ENCODE measurements at places on chromosomes 1 and 21. TPM values are rescaled to one million over a fixed set of nuclear protein-coding genes. Genes with fewer than 3 reads are reported as not detected.
A peak's percentile ranks its signal among the peaks of the same experiment; 100 is the strongest.

C1orf226 gene
- 6.0 TPM for total RNA-seq

LCE1A gene
- total RNA-seq: not detected

DNA sequence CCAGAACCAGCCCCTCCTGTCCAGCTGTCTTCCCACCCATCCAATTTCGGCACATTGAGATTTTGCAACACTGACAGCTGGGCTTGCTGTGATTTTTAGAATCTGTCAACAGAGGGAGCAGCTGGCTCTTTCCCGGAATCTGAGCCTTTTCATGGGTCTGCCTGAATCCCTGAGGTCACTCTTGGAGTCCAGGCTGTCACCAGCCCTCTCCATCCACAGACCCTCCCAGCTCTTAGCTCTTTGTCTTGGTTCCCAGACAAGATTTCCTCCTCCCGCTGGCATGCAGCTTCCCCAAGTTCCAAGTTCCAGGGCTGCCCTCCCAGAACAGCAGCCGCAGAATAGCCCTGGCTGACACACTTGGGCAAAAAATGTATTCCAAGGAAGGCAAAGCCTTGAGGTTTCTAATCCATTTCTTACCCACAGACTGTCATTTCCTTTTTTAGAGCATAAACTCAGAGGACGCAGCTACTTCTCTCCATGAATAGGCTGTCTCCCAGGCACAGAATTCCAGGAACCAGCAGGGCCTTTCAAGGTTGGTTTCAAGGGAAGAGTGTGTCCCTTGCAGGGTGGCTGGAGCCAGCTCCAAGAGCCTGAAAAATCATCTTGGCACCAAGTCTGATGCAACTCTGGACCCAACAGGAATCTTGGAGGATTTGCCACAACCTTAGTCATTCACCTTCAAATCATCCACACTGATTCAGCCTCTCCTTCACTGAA lies 7.1 kb upstream of the TMEM61 start:
- no peak overlapping the region for H3K27ac ChIP-seq
- peaks cover 8% of the 10 kb centered on the region for H3K4me1 ChIP-seq
- H3K36me3 ChIP-seq: no peaks in the 10 kb centered on the region
- H3K27me3 ChIP-seq: no peaks in the 10 kb centered on the region
- DNase-seq: no peak

DNA sequence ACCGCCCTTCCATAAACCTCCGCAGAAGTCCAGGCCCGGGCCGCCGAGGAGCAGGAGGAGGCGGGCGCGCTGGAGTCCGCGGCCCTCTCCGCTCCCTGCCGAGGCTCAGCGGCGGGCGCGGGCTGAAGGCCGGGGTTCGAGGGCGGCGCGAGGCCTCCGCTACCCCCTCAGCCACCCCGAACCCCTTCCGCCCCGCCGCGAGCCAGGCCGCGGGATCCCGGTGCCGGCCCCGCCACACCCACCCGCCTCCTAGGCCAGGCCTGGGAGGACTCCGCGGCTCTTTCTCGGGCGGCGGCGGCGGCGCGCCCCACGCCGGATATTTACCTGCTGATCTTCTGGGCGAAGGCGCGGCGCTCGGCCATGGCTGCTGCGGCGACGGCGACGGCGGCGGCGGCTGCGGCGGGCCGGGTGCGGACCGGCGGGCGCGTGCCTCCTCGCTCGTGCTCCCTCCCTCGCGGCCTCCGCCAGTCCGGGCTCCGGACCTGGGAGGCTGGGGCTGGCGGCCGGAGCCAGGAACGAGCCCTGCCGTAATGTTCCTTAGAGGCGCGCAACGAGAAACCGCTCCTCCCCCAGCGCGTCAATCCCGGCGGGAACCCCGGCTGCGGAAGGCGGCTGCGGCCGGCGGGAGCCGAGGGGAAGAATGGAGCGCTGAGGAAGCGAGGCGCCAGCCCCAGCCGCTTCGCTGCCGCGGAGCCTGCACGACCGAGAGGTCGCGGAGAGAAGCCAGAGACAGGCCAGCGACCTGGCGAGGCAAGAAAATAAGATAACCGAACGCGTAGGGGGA lies at the start of gene DOCK7:
Gene DOCK7, minus strand, starts transcription at position 484 of the 784 bp plus-strand sequence. Its CDS starts 122 bp downstream, at position 362.
- H3K36me3 ChIP-seq: peaks cover 14% of the 10 kb centered on the region
- peak; percentile 79 for DNase-seq
- peaks cover 23% of the 10 kb centered on the region for H3K4me1 ChIP-seq
- H3K27ac ChIP-seq: peak within 1 kb of the TSS; percentile 72

GRCh38 chr21:38784458-38785266 lies 21.1 kb upstream of the ETS2 start:
- H3K36me3 ChIP-seq: no peaks in the 10 kb centered on the region
- H3K4me1 ChIP-seq: peaks cover 17% of the 10 kb centered on the region
- H3K27ac ChIP-seq: no peak overlapping the region
- H3K27me3 ChIP-seq: no peaks in the 10 kb centered on the region

- H3K4me1 ChIP-seq: peaks cover 17% of the 10 kb centered on the region
- no peak overlapping the region for H3K27ac ChIP-seq
- DNase-seq: no peak
- 0 out of 2 replicates have a peak, but pooled peaks cover 3% of the 10 kb centered on the region for H3K36me3 ChIP-seq
- H3K27me3 ChIP-seq: no peaks in the 10 kb centered on the region
- H3K4me3 ChIP-seq: no peak overlapping the region
Observed at GRCh38 chr1:226268421-226269124, 40.4 kb downstream of the LIN9 start.

DNA sequence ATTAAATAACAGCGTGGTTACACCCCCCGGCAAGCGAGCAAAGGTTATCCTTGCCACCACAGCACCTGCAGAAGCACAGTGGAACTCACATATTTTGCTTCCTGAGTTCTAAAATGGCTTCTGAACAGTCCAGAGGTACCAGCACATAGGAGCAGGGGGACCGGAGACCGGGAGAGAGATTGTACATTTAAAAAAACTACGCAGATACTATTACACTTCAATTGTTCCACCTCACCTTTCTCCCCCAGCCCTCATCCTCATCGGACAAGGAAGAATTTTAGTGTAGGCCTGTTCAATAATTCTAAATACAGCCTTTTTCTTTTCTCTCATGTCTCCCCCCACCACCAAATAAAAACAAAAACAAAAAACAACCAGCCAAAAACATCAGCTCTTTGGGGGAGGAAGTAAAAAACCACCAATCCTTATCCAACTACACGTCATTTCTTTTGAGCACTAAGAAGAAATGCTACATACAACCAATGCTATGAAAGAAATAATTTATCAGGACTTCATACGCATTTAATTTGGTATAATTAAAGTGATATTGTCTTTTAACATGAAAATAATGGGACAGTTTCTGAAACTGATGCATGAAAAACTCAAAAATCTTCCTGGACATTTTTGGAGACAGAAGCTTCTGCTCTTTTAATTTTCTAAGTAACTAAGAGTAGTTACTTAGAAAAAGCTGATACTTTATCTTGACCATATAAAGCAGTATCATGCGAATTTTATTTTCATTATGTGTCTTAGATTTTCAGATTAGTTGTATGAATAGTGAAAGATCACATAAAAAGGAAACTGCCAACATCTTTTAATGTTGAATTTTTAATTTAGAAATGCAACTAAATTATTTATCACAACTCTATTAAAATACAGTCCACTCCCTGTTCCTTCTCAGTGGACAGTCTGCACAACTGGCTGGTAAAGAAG lies 9.1 kb downstream of the CDKN2C start:
- no peak for DNase-seq
- H3K4me3 ChIP-seq: peak overlapping the region; percentile 85
- H3K27me3 ChIP-seq: no peaks in the 10 kb centered on the region
- peak overlapping the region; percentile 99 for H3K27ac ChIP-seq

GRCh38 chr1:84913555-84913892 lies 20.5 kb upstream of the LPAR3 start:
- no peaks in the 10 kb centered on the region for H3K36me3 ChIP-seq
- H3K4me1 ChIP-seq: no peaks in the 10 kb centered on the region
- H3K27me3 ChIP-seq: peaks cover 15% of the 10 kb centered on the region
- H3K4me3 ChIP-seq: no peak overlapping the region

SDE2 gene
- 38.5 TPM for total RNA-seq

DNA sequence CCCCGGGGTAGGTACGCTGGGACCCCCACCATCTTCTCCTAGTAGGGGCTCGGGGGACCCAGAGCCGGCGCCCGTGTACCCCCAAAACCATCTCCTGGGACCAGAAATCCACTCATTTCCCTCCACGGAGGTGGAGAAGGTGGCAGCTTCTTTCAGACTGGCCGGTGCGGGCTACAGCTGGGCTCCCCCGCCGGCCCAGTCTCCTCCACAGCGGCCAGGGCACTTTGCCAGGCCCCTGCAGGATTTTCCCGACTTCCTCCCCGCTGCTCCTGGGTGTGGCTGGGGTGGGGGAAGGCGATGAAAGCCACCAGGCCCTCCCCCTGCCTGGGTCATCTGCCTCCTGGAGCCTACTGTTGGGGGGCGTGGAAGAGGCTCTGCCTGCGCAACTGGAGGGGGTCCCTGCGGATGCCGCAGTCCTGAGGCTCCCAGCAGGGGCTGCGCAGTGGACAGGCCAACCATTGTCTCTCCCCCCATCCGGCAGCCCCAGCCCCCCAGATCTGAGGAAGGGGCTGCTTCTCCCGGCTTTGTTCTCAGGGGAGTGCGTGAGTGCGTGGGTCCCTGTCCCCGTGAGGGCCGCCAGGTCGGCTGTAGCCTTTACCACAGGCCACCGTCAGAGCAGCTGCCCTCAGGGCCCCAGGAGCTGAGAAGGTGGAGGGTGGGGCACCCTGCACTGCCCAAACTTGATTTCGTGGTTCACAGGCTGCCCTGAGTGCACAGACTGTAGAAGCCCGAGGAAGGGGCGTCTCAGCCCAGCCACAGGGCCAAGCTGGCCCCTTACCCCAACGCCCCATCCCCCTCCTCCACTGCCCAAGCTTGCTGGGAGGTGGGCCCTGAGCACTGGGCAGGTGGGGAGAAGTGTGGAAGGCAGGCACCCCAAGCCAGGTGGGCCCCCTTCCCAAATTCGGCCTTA lies 1.3 kb downstream of the AGRN start:
- DNase-seq: peak; percentile 90
- H3K36me3 ChIP-seq: peaks cover 38% of the 10 kb centered on the region
- peaks cover 43% of the 10 kb centered on the region for H3K4me1 ChIP-seq
- 0 out of 2 replicates have a peak overlapping the region, but pooled peaks have one; percentile 10 for H3K27ac ChIP-seq

- peaks cover 11% of the 10 kb centered on the region for H3K4me1 ChIP-seq
- no peak for DNase-seq
- H3K27ac ChIP-seq: no peak overlapping the region
- no peaks in the 10 kb centered on the region for H3K36me3 ChIP-seq
- no peaks in the 10 kb centered on the region for H3K27me3 ChIP-seq
Observed at GRCh38 chr1:224828691-224829090, 100.8 kb upstream of the DNAH14 start.

- H3K4me1 ChIP-seq: no peaks in the 10 kb centered on the region
- no peak overlapping the region for H3K27ac ChIP-seq
- no peak overlapping the region for H3K4me3 ChIP-seq
- no peak for DNase-seq
- no peaks in the 10 kb centered on the region for H3K27me3 ChIP-seq
Observed at GRCh38 chr21:45497846-45498645, 44.2 kb downstream of the SLC19A1 start.

NBPF26 gene
- total RNA-seq: 11.0 TPM

ERG gene
- 0.89 TPM for total RNA-seq

DNA sequence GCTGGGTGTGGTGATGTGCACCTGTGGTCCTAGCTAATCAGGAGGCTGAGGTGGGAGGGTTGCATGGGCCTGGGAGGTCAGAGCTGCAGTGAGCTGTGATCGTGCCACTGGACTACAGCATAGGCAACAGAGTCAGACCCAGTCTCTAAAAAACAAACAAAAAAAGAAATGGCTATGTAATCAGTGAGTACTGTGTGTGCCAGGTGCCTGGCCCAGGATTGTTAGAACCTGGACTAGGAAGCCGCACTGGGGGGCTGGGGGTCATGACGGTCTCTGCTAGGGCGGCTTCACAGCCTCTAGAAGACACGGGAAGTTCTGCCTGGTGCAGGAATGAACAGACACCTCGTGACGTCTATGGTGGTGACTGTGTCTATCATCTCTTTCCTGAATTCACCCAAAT lies 8.5 kb downstream of the TMEM9 start:
- no peaks in the 10 kb centered on the region for H3K27me3 ChIP-seq
- H3K4me3 ChIP-seq: no peak overlapping the region
- no peaks in the 10 kb centered on the region for H3K4me1 ChIP-seq
- H3K27ac ChIP-seq: no peak overlapping the region

GRCh38 chr1:9551984-9552383 lies 12.7 kb downstream of the SLC25A33 start:
- H3K27me3 ChIP-seq: no peaks in the 10 kb centered on the region
- no peak overlapping the region for H3K4me3 ChIP-seq
- H3K27ac ChIP-seq: no peak overlapping the region
- H3K4me1 ChIP-seq: peaks cover 12% of the 10 kb centered on the region
- peaks cover 30% of the 10 kb centered on the region for H3K36me3 ChIP-seq
- no peak for DNase-seq

DNA sequence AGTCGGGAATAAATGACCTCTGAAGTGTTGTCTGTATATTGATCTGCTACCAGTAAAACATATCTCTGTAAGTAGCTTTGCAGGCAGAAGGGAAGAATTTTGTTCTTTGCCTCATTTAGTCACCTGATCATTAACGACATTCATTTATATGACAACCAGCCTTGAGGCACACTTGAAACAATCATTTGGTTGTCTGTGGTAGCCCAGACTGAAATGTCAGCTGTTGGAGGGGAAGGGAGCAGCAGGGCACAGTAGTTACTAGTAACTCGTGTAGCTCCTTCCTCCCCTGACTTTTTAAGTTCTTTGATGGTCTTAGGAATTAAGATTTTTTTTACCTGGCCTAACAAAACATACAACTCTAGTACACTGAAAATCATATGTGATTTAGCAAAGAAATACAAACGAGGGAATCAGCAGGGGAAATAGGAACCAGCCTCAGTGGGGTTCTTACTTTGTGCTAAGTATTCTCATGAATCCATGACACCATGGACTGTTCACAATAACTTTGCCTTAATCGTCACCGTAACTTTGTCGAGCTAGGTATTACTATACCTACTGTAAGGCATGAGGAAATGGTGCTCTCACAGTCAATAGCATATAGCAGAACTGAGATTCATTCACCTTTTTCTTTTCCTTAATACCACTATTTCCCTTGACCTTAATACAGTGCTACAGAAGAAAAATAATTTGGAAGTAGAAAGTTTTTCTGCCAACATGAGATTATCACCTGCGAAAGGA lies 6.4 kb downstream of the IL12RB2 start:
- no peaks in the 10 kb centered on the region for H3K4me1 ChIP-seq
- no peak for DNase-seq
- H3K4me3 ChIP-seq: no peak overlapping the region
- H3K27ac ChIP-seq: no peak overlapping the region
- no peaks in the 10 kb centered on the region for H3K36me3 ChIP-seq
- H3K27me3 ChIP-seq: no peaks in the 10 kb centered on the region

DNA sequence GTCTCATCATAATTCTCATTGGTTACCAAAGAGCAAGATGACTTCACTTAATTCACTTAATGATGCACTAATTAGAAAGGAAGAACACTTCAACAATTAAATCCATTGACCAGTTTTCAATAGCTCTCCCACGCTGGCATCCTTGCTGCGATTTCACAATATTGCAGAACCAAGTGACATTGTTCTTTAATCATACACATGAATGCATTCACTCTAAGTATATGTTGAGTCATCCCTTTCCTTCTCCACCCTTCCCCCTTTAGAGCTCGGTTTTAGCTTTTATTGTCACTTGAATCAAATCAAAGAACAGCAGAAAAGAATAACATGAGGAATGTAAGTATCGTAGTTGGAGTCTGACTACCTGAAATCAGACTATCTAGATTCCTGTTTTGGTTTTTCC lies 233.6 kb upstream of the FMN2 start:
- no peak for DNase-seq
- H3K27me3 ChIP-seq: no peaks in the 10 kb centered on the region
- no peaks in the 10 kb centered on the region for H3K4me1 ChIP-seq
- no peaks in the 10 kb centered on the region for H3K36me3 ChIP-seq
- no peak overlapping the region for H3K4me3 ChIP-seq

- no peaks in the 10 kb centered on the region for H3K4me1 ChIP-seq
- no peak overlapping the region for H3K27ac ChIP-seq
- no peaks in the 10 kb centered on the region for H3K36me3 ChIP-seq
- H3K27me3 ChIP-seq: no peaks in the 10 kb centered on the region
Observed at GRCh38 chr1:245516284-245516759, 361.5 kb downstream of the KIF26B start.
